Keratinocyte (primary cell): ENCODE measurements at places on chromosomes 3 and 15.

- no peak for DNase-seq
Measured at GRCh38 chr15:45884755-45885445, 250.1 kb downstream of the SQOR start.

DNA sequence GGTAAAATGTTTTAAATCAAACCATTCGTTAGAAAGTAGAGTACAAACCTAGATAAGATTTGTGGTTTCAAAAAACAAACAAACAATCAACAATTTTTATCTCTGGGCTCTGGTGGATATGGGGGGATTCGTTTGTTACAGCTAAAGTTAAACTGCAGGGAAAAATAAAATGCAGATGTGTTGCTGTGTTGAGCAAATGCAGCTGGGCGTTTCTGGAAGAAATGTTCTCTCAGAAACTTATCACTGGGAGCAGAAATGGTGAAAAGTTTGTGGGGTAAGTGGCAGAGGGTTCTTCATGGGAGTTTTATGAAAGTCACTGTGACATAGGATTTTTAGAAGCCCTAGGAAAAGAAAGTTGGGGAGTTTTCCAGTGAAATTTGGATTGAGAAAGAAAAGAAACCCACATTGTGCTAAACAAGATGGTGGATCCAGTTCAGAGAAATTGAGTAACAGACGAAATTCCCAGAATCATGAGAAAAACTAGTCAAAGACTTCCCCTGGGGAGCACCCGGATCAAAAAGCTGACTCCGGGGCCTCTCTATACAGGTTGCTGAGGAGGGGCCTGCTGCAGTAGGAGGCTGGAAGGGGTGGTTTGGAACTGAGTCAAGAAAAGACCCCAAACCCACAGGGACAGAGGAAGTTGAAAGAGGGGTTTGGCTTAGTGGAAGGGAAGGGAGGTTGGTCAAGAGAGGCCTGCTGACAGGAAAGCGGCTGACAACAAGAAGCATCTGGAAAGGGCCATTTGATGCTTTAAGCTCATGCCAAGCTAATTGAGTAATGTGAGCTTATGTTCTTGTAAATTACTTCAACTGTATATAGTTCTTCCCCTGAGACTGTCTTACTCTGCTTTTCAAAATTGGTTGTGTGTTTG is 108.7 kb downstream of the RARB start:
- DNase-seq: no peak

- DNase-seq: no peak
Measured at GRCh38 chr3:188690064-188690463, 481.7 kb upstream of the TPRG1 start.

DNA sequence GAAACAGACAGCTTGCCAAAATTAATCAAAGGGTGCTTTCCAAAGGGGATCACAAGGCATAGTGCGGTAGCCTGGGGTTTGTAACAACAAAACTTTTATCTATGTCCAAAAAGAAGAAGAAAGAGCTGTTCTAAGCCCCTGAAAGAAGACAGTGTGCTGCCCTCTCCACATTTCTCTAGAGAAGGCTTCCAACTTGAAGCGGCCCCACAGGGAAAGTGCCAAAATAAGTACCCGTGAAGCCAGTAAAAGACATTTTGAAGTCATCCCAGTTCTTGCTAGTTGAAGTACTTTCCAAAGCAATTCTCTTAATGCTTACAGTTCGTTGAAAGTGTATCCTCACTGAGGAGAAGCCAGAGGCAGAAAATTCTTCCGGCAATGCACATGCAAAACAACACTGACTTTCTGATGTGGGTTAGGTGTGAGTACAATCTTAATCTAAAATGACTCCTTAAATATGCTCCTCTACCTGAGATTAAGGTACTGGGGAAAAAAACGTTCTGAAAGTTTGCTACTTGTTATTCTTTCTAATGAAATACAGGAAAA is 21.3 kb downstream of the GPR15 start:
- DNase-seq: no peak

- DNase-seq: no peak
Measured at GRCh38 chr15:55823191-55823670, 80.3 kb upstream of the PRTG start.

DNA sequence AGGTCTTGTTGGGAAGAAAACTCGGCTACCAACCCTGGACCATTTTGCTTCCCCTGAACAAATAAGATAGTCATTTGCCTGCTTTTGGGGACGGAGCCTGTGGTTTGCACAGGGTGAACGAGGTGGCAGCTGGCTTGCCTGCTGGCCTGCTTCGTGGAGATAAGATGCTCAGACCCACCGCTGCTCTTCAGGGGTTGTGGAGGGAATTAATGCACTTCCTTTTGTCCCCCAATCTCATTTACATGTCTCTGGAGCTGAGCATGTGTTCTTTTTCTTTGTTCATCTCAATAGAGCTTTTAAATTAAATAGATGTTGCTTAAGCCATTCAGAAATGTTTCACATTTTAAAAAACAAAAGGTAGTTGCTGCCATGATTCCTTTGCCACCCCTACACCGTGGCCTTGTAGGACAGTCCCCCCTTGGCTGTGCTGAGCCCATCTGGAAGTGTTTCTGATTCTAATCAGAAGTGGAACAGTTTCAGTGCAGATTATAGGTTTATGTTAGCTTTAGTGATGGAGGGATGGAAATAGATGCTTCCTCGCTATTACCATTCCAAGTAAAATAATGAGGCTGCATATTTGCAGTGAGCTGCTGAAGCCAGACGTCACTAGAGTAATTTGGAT is 25.6 kb downstream of the APBA2 start:
- no peak for DNase-seq

- no peak for DNase-seq
Measured at GRCh38 chr3:117047951-117048705, 338.5 kb downstream of the TUSC7 start.

DNA sequence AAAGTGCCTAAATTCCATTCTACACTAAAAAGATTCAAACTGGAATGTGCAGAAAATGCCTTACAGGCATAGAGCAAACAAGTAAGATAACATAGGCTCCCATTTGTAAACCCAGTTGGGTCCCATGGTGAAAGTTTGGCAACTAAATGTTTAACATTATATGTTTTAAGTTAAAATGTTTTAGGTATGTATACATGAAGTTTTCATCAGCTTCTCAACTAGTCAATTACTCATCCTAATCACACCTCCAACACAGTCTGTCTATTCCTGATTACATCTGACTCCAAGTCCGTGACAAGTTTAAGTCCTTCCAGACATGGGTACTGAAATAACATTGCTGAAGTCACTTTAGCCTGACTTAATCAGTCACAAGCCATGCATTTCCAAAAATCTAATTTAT is 25.0 kb downstream of the MYLK start:
- DNase-seq: no peak

- DNase-seq: no peak
Measured at GRCh38 chr15:85707519-85708338, 87.0 kb downstream of the KLHL25 start.

GRCh38 chr3:11290743-11291680 is 18.8 kb downstream of the ATG7 start:
- no peak for DNase-seq

GRCh38 chr3:26657348-26657976 is 34.9 kb downstream of the LRRC3B start:
- no peak for DNase-seq

GRCh38 chr3:161274691-161275298 is 53.7 kb downstream of the NMD3 start:
- no peak for DNase-seq
